ENCODE measurements at places on chromosomes 6 and 20. TPM values are rescaled to one million over a fixed set of nuclear protein-coding genes. Genes with fewer than 3 reads are reported as not detected.
A peak's percentile ranks its signal among the peaks of the same experiment; 100 is the strongest.

GRCh38 chr6:105711216-105711615 lies 308.3 kb upstream of the PREP start:
- no peak for DNase-seq

- DNase-seq = no peak
These were observed 201.3 kb upstream of the BTBD3 start for GRCh38 chr20:11716239-11716944.

The CGA gene
- not detected for total RNA-seq

GRCh38 chr6:10463491-10464481 lies 48.9 kb upstream of the TFAP2A start:
- DNase-seq = no peak

DNA sequence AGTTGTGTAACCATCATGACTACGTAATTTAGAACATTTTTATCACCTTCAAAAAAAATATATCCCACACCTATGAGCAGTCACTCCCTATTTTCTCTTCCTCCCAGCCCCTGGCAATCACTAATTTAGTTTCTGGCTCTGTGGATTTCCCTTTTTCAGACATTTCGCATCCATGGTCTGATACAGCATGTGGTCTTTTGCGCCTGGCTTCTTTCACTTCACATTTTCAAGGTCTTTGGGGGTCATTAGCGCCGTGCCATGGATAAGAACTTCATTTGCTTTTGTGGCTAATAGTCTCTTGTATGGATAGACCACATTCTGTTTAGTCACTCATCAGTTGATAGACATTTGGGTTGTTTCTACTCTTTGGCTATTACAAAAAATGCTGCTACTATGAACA lies 44.9 kb upstream of the DUSP22 start:
- no peak for DNase-seq

The SPDEF gene
- total RNA-seq = not detected

The MUC22 gene
- not detected for total RNA-seq

DNA sequence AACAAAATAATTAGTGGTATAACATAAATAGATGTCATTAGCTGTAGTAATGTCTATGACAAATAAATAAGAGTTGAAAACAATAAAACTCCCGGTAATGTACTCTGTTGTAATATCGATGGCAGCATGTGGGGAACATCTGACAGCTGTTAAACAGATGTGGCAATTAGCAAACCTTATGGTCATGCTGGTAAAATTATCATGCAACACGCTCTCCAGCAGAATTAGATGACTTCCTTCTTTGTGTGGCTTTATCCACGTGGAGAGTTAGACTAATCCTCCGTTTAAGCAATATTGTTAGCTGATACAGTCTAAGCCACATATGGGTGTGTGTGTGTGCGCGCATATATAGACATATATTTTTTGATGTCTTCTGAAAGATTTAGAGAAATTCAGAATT lies 77.7 kb upstream of the ZFP64 start:
- no peak for DNase-seq

DNA sequence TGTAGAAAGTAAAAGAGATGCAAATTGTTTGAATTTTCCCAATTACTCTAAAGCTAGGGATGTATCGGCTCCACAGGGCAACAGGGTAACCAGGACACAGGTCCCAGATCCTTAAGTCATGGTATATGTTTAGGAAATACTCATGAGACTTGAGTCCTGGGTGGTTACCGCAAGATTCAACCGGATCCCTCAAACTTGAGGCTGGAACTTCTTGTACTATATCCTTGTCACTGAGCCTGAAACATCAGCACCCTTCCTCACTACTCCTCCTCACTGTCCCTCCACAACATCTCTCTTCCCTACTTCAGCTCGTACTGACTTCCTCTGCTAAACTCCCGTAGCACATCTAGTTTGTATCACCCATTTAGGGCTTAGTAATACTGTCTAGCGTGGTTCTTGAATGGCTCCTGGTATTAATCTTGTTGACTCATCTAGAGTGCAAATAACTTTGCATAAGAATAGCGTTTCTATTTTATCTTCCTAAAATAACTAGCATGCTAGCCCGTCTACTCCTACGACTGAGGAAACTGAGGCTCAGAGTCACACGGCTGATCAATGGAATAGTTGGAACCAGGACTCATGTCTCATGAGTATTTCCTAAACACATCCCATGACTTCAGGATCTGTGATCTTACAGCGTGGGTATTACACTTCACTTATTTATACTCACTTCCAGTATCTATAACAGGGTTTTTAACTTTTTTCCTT lies 72.1 kb downstream of the FILIP1 start:
- DNase-seq = no peak

The AK9 gene
- 9.5 TPM for total RNA-seq

The DEF6 gene
- 2.3 TPM for total RNA-seq

DNA sequence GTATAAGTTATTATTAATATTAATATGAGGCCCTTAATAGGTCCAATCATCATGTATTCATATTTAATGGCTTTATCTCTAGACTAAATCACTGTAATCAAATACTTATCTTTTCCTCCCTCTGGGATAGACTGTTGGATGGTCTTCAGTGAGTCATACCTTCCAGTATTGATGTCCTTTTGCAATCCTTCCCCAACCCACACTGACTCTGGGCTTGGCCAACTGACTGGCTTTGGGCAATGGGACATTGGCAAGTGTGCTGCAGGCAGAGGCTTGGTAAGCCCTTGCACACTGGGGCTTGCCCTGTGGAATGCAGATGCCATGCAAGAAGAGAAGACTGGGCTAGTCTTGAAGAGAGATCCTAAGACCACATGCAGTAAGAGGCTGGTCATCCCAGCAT lies 136.6 kb downstream of the CCDC170 start:
- DNase-seq = no peak

The VIP gene
- total RNA-seq = 0.31 TPM

DNA sequence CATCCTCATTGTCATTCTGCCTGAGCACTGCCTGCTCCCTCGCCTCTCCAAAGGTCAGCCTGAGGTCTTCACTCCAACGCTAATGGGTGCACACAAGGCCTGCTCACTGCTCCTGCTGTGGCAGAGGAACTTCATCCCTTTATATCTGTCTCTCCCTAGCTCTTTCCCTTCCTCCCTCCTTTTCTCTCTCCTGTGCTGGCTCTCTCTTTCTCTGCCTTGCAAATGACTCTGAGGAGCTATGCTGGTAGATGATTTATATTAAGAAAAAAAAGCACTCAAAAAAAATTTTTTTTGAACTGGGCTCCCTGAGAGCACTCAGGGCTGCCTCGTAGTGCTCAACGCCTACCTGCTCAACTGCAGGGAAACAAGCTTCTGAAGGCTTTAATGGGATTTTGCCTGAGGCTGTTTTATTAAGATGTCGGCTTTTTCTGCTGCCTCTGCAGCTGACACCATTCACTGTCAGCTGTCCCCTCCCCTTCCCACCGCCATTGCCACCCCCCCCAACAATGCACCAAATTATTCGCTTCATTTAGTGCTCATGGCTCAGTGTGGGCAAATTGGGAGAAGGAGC lies 137.7 kb upstream of the DEFB112 start:
- DNase-seq = no peak

- DNase-seq = no peak
These were observed 164.8 kb upstream of the BMP5 start for GRCh38 chr6:56040223-56040622.

DNA sequence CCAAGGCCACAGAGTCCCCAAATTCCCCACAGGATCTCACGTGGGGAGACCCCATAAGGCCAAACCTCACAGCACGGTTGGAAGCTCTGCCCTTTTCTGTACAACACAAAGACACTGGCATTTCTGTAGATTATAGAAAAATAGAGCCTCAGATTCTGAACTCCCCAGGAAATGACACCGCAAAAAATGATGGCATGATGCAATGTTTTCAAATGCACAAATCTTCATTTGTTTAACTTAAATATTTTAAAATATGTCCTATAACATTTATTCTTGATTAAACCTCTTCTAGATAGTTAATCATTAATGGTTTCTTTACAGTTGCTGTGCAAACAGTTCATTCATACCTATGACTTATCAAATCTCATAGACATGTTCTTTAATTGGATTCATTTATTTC lies 33.8 kb downstream of the SIM1 start:
- DNase-seq = no peak

The TAGAP gene
- total RNA-seq = 0.95 TPM

GRCh38 chr6:16819752-16820151 lies 58.5 kb upstream of the ATXN1 start:
- DNase-seq = no peak

- no peak for DNase-seq
These were observed 77.8 kb downstream of the ISM1 start for GRCh38 chr20:13298692-13299373.

The MAS1 gene
- total RNA-seq = not detected

The ID4 gene
- total RNA-seq = 169 TPM

GRCh38 chr6:22250486-22250885 lies 46.4 kb downstream of the PRL start:
- DNase-seq = no peak

The ESR1 gene
- 24.1 TPM for total RNA-seq

- DNase-seq = no peak
These were observed 7.2 kb downstream of the KIF16B start for GRCh38 chr20:16566080-16566479.

- peak; percentile 47 for DNase-seq
These were observed 19.4 kb downstream of the MAP3K5 start for GRCh38 chr6:136772685-136773472.

The SLC4A11 gene
- 1.8 TPM for total RNA-seq

The SPATA25 gene
- total RNA-seq = 5.6 TPM

DNA sequence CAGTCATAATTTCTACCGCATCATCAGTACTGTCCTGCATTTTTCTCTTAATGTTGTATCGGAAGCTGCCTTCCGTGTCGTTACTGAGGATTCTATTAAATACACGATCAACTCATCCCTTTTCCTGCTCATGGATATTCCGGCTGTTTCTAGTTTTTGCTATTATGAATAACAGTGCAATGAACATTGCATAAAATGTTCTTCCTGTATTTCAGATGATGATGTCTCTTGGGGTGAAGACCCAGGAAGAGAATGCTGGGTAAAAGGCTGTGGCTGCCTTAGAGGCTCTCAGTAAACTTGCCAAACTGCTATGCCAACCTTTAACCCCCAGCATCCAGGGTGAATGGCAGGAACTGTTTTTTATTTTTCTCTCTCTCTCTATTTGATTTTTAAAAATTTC lies 24.1 kb upstream of the EPB41L1 start:
- DNase-seq = no peak

The MCCD1 gene
- not detected for total RNA-seq

DNA sequence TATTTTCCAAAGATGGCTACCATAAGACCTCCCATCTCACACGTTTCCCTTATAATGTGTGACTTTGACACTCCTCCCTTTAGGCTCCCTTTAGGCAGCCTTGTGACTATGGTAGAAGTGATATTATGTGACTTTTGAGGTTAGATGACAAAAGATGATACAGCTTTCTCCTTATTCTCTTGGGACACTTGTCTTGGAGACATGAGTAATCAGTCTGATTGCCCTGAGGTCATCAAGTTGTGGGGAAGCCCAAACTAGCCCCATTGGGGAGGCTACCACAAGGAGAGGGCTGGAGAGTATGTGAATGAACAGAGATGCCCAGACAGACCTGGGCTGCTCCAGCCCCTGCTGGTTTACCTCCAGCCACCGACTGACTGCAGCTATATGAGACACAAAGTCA lies 10.6 kb upstream of the DLK2 start:
- DNase-seq = no peak

DNA sequence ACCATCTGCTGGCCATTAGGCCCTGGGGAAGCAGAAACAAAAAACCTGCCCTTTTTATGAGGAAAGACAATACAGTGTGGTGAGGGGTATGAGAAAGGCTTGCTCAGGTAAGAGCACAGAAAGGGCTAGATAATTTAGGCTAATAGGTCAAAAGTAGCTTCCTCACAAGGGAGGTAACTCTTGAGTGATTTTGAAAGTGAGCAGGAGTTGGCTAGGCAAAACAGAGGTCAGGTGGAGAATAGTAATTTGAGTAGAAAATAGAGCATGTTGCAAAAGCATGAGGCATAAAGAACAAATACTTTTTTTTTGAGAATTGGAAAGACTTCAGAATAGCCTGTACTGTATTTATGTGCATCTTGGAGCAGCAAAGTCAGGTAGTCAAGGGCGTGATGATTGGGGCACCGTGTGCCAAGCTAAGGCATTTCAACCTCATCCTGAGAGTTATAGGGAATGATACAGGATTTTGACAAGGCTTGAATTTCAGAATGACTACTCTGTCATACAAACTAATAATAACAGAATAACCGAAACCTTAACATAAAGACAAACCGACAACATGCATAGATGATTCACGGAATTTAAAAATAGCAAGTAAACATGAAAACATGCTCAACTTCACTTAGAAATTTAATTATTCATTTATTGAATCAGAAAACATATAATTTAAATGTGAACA lies 123.0 kb upstream of the ENPP5 start:
- no peak for DNase-seq

DNA sequence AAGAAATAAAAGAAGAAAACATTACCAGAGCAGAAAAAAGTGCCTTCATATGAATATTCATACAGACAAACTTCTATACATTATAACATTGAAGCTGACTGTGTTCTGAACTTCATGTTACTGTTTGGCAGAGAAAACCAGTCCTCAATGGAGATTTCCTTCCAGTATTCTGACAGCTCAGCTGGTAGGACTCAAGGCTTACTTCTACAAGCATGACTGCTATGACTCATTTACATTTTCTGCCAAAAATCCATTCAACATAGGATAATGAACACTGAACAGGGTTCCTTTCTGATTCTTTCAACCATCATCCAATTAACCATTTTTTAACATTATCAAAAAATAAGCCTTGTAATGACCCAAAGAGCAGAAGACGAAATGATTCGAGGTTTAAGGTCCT lies 25.4 kb downstream of the COL9A1 start:
- no peak for DNase-seq

DNA sequence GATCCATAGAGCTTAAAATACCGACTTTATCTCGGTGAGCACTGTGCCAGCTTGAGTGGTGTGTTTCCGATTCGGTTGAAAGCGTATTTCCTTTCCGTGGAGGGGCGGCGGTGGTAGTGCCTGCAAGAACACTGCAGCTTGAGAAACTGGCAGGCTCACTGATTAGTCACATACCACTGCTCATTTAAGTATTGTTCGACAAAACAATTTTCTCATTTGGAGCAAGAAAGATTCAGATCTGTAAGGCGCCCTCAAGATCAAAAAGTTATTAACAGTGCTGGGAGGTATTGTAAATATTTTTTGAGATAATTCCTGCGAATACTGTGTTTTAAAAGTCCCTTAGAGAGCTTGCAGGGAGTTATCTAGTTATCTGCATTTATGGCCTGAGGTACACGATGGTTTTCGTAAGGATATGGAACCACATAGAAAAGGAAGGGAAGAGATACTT lies 1.3 kb downstream of the MAPK14 start:
- peak; percentile 52 for DNase-seq

GRCh38 chr6:70956451-70957283 lies at the start of gene B3GAT2:
TSS of gene B3GAT2 (minus strand) at chr6:70957060. CDS start at chr6:70956429, 631 bp downstream.
- DNase-seq = peak; percentile 18

DNA sequence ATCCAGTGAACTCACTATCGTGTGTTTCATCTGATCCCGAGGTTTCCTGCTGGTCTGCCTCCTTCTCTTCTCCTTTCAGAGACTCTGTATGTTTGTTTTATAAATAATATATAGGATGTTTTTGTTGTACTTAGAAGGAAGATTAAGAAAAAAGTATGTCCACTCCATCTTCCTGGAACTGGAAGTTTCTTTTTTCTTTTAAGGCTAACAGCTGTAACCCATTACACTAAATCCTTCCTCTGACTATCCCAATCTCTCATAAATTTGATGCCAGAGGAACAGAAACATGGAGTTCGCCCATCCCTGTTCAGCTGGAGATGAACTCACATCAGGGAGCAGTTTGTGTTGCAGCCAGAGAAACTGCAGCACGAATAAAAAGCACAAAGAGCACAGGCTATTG lies 20.7 kb downstream of the RIPK1 start:
- no peak for DNase-seq

The ATRN gene
- 13.1 TPM for total RNA-seq

The SCAND1 gene
- total RNA-seq = 85.6 TPM

The PRSS35 gene
- total RNA-seq = 7.6 TPM

The OR2W1 gene
- total RNA-seq = not detected
